ENCODE measurements at places on chromosomes 6 and 20.

DNA sequence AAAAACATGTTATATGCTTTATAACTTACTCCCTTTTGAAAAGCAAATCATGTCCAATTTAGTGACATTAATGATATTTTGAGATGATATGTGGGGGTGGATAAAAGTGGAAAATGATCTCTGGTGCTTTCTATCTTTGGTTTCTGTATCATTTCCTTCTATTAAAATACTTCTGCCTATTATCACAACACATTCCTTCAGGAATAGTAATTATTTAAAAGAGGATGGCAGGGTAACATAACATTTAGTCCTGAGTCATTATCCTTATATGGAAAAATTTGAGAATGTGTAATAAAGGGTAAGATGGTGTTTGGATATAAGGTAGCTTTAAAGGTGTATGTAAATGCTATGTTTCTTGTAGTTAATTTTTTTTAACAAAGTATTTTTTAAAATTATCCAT, 657.7 kb downstream of the PHF3 start:
- no peak for DNase-seq

DNA sequence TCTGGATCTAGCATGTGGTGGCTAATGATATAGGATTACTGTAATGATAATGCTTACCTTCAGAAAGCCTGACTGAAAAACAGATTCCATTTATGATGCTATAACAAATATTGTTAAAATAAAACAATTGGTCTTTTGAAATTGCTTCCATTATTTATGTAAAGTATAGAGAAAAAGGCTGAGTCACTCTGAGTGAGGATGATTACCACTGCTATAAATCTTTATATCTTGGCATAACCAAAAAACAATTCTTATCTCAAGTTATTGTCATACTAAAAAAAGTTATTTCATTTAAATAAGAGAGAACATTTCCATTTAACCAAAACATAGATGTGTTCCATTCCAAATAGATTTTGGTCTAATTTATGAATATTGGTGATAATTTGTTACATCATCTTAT, 53.0 kb upstream of the DST start:
- no peak for DNase-seq

DNA sequence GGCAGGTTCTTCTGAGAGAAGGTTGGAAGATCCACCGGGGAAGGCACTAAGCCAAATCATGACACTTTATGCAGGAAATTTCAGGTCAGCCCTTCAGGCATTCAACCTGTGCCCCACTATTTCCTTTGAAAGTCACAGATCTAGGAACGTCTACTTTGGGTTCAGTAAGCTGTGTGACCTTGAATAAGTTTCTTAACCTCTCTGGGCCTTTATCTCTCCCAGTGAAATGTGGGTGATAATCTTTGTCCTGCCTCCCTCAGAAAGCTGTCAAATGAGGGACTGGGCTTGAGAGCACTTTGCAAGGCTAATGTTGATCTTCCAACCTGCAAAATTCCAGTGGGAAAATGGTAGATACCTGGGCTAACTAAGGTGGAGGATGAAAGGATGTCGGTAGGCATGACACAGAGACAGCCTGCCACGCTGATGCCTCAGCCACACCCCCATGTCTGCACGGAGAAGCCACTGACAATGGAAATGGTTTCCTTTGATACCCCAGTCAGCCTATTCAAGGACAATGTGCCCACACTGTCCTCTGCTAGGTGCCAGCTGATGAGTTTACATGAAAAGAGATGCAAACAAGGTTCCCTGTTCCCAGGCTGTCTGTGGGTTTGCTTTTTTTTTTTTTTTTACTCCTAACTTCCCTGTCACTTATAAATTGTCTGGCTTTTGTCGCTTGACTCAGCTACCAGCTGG, 9.3 kb downstream of the BNIP5 start:
- DNase-seq = no peak

DNA sequence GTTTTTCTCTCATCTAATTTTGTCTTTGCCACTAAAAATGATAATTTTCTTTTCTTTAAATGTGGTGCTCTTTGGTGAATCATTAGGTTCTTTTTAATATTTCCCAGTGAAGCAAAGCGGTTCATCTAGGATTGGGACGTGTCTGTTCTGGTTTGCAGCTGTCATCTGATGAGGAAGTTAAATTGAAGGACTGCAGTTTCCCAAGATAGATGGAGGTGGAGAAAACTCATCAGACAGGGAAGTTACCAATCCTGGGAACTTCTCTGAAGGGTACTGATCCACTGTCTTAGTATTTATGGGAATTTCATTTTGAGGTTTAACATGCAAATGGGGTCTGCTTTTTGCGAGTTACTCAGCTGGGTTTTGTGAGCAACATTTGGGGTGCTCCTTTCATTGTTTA, 2.4 kb upstream of the AARS2 start:
- DNase-seq = no peak

DNA sequence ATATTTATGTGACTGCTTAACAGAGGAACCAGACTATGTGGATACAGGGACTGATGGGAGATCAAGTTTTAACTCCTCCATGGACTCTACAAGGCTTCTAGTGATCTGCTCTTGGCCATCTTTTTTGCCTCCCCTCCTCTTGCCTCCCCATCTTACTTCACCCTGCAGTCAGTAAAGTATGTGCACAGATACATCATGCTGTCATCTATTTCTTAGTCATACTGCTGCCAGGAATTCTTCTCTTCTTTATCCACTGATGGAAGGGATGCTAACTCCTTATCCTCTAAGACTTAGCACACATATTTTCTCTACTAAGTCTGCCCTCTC, 27.6 kb upstream of the FAM83C start:
- no peak for DNase-seq

DNA sequence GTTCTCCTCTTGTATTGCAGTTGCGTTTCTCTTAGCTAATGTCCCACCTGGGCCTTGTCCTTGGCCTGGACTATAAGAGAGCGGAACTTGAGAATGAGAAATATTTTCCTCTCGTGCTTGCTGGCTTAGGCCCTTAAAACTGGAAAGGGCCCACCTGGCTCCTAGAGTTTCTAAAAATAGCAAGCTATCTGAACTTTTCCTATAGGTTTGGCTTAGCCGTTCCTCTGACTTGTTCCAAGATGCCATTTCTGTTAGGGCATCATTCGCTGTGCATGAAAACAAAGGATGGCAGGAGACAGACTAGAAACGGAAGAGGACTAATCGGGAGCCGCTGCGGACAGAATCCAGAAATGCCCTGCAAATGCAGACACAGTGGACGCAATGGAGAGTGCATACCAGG, 4.5 kb downstream of the RIPOR3 start:
- DNase-seq = no peak

DNA sequence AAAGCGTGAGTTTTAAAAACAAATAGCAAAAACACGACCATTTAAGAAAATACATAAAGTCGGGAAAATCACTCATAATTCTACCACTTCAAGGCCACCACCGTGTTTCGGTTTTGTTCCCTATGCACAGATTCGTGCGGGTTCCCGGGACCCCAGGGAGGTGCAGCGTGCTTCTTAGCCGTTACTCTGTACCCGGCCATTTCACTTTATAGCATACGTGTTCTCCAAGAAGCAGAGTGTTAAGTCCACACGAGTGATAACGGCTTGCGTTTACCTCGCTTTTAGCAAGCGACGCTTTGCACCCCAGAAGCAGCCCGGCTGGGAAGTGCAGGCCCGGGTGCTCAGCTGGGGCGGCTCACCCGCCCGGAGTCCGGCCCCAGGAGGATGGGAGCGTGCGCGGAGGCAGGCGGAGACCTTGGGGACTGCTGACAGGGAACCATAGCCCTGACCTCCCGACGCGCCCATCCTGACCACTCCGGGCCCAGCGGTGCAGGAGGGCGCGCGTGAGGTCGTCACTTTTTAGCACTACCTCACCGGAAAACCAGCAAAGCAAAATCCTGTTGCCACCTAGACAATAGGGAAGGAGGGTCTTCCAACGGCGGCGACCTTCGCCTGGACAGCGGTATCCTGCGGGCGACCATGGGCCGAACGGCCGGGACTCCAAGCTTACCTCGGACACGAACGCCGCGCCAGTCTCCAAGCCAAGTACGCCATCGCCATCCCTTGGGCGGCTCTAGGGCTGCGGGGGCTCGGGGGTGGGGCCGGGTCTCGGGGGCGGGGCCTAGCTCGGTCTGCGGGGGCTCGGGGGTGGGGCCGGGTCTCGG, at the start of gene ECI2:
TSS of gene ECI2 (minus strand) at position 735 of the 824 bp plus-strand sequence. CDS start at position 720, 15 bp downstream.
- DNase-seq = peak; percentile 26

- no peak for DNase-seq
Measured at GRCh38 chr6:47132724-47133123, 90.6 kb upstream of the ADGRF1 start.

GRCh38 chr6:36586606-36587005, 7.6 kb upstream of the SRSF3 start:
- no peak for DNase-seq

GRCh38 chr6:144379356-144379755, 94.2 kb downstream of the UTRN start:
- no peak for DNase-seq

DNA sequence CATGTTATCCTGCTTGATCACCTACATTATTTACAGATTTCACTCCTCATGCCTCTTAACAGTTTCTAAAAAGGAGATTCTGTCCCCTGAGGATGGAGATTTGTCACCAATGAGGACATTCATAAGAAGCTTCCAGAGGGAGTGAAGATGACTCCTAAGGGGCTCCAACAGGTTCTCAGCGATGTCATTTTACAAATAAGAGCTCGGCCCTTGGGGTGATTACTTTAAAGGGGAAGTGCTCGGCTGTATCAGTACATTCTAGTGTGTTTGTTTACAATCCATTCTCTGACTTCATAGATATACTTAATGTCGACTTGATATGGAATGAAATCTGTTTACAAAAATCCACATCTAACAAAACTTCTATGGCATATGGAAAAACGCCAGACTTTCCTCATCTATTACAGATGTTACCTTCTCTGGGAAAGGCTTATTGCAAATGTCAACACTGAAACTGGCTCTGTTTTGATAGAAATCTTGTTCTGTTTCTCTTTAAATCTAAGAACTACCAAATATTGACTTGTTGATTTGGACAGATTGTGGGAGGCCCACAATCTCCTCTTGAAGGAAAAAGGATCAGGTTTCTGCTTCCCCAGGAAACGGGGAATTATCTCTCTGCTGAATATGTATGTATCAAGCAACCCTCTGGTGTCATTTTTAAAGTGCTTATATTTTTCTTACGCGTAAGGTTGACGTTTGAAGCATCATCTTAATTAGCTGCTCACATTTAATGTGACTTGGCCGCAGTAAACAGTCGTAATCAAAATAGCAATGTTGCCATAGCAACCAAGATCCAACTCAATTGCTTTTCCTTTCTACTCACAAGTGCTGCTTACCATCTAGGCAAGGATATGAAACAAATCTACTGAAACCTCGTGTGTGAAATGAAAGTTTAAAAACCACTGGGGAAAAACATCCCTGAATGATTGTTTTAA, 95.7 kb downstream of the SHLD1 start:
- DNase-seq = no peak

- DNase-seq = no peak
Measured at GRCh38 chr20:17616480-17617211, 46.8 kb downstream of the DSTN start.

DNA sequence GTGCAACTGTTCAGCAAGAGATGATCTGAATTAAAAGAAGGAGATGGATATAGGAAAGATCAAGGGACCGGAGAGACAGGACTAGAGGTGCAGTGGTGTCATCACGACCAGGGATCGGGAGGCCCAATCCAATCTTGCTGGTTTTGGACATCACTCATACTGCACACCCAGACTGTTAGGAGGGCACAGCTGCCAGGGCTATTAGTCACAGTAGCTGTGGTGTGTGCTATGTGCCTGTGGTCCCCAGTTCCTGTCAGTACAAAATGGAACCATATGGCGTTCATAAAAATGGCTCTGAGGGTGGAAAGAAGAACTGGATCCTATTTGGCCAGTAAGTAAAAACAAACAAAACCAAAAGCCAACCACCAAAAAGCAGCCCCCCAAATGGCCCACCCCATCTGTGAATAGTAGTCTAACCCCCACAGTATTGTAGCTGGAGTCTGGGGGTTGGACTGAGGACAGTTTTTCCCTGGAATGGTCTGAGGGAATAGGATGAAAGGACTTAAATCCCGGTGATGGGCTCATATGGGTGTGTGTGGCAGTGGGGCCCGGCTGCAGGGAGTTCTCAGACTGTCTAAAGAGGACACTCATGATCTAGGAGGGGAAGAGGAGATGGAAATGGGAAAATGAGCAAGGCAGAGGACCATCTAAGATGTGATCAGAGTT, 9.3 kb upstream of the NNAT start:
- no peak for DNase-seq

- no peak for DNase-seq
Measured at GRCh38 chr6:5729813-5730517, 276.8 kb downstream of the NRN1 start.

GRCh38 chr6:5173810-5174209, 86.9 kb downstream of the LYRM4 start:
- DNase-seq = no peak
